Activated CD4-positive, alpha-beta T cell treated with anti-CD3 and anti-CD28 coated beads, Interleukin-2, amount 10 ng/mL, durations not matched to agents 7 days and 5 days (primary cell): ENCODE measurements at places on chromosomes 2 and 18.

DNA sequence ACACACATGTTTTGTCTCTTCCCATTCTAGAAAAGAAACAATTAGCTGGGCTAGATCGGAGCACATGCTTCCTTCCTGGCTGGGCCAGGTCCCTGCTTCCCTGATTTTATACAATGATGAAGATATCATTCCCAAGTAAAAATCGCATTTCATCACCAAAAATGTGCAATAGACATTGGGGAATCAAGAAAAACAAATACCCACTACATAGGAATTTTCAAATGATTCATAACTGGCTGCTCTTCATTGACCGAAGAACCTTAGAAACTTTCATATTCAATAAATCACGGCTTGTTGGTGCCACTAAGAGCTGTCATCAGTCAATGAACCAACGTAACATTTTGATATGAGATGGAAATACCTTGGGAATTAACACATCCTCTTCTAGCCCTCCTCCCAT is 373.6 kb upstream of the TRIB2 start:
- no peak for DNase-seq

- no peak for DNase-seq
Measured at GRCh38 chr2:138732651-138733050, 47.5 kb downstream of the NXPH2 start.

- no peak for DNase-seq
Measured at GRCh38 chr18:24128700-24129099, 10.2 kb upstream of the CABYR start.

- no peak for DNase-seq
Measured at GRCh38 chr2:216520112-216520511, 21.5 kb downstream of the RPL37A start.

DNA sequence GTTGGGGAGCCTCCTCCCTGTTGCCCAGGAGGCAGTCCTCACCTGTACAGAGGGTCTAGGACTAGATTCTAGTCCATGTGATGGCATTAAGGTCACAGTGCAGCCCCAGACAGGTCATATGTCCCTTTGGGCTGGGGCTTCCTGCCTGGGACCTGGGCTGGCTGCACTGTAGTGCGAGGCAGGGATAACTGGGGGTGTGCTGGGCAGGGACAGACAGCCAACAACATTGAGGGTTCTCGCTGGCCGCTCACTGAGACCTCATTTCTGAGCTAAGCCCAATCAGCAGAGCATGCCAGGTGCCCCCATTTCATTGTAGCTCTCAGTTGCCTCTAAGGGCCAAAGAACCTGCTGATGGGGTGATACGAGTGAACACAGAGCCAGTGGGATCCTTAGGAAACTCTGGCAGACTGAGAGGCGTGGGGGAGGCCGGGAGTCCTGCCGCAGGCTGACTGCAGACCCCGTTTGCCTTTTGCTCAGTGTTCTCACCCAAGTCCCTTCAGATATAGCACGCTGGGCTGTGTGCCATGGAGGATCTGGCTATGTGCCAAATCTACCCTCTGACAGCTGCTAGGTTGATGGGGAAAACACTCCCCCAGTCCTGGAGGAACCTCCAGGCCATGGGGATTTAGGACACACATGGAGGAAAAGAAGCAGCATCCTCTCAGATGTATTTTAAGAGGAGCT is 51.9 kb downstream of the DYSF start:
- no peak for DNase-seq

DNA sequence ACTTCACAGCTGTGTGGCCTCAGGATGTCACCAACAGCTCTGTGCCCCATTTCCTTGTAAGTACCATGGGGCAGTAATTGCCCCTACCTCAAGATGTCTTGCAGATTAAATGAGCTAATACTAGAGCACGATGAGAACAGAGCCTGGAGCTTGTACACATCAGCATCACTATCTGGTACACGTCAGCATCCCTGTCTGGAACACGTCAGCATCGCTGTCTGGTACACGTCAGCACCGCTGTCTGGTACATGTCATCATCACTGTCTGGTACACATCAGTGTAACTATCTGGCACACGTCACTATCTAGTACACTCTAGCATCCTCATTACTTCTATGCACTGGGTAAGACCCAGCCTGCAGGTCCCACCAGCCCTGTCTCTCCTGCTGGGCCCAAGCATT is 37.2 kb downstream of the AQP12A start:
- DNase-seq: no peak

DNA sequence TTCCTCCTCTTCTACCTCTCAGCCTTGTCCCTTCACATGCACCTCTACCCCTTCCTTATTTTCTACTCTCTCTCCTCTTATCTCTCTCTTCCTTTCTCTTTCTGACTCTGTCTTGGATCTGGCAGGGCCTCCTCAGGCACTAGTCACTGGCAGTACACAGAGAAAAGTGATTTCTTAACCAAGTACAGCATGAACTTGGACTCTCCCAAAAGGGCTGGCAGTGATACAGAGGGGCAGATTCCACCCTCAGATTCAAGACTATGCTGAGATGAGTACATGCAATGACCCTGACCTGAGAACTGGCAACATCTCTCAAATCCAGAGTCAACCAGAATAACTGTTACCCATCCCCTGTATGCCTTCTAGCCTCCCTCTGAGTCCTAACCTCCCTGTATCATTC is 4.3 kb downstream of the AOX1 start:
- DNase-seq: no peak

DNA sequence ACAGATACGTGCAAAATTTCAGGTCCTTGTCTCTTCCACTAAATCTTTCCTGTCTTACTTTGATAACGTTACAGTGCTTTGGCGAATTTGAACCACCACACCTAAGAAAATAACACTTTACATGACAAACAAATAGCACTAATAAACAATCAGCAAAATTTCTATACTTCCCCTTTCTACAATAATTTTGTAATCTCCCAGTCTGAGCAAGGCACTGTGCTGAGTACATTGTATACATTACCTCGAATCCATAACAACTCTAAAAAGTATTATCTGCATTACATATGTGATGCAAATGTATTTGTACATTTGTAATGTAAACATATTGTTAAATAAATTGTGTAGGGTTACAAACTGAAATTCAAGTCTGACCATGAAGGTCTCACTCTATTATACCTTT is 49.9 kb downstream of the RTN4 start:
- DNase-seq: no peak

GRCh38 chr2:44645937-44646336 is 284.2 kb downstream of the CAMKMT start:
- DNase-seq: no peak

DNA sequence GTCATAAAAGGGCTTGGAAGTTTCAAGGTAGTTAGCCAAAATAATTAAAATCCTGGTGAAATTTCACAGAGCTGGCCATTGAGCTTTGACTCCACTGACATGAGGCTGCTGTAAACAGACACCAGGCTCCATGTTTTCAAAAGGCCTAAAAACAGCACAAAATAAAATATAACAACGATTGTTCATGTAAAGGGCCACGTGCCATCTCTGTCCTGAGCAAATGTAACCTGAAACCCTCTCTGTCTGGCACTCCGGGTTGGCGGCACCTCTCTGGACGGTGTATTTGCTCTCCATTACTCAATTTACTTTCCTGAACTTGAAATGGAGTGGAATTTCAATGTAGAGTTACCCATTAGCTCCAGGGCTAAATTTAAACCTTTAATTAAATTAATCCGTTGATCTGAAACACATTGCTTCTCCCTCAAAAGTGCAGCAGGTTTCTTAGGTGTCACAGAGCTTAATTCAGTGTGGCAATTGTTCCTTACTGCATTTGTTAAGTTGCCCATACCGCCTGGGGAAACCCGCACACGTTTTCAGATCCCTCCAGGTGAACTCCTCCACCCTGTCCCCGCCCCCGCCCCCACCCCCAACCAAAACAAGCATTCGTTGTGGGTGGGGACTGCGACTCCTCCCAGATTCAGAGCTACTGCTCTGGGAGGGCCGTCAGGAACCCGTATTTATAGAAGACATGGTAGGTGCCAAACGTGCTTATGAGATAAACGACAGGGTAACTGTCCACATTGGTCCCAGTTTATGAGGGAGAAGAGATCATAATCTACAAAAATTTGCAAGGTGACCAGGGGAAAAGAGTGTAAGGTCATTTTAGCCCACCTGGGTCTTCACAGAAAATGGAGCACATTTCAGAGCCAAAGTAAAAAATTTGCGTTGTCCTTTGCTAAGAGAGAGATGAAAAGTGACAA is 1.2 kb upstream of the CABLES1 start:
- peak; percentile 45 for DNase-seq
